Vagina (tissue), 2 donors: ENCODE measurements at places on chromosomes 6 and 20.
A peak's percentile ranks its signal among the peaks of the same experiment; 100 is the strongest.

GRCh38 chr20:50504231-50504823, 5.9 kb upstream of the PTPN1 start:
- no peak for DNase-seq

- DNase-seq, result no peak
Measured at GRCh38 chr6:317060-317447, 24.8 kb downstream of the DUSP22 start.

DNA sequence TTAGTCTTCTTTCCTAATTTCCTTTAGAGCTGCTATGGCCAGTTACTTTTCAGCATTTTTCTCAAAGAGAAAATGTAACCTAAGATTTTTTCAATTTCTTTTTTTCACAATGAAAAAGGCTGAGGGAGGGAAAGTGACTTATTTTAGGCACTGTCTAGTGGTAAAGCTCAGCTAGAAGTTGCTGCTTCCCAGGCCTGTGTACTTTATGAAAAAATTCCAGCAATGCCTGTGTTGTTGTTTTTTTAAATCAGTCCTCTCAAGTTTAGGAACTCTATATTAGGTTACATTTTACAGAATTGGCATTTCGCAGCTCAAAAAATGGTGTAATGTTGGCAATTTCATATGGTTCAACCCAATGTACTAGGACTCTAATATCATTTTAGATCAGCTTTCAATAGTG, 269.6 kb downstream of the ARID1B start:
- no peak for DNase-seq

- DNase-seq, result no peak
Measured at GRCh38 chr6:38676236-38676973, 26.5 kb downstream of the GLO1 start.

- no peak for DNase-seq
Measured at GRCh38 chr20:25567286-25567685, 18.0 kb downstream of the NINL start.

DNA sequence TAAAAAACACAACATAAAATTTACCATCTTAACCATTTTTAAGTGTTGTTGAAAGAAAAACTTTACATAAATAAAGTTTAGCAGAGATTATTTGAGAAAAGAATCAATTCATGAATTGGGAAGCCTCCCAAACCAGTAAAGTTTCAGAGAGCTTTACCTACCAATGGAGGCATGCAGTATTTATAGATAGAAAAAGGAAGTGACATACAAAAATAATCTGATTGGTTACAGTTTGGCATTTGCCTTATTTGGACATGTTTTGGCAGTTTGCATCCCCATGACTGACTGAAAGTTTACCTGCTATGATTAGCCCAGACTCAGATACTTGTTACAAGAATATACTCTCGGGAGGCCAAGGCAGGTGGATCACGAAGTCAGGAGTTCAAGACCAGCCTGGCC, 3.7 kb upstream of the CMTR1 start:
- no peak for DNase-seq

DNA sequence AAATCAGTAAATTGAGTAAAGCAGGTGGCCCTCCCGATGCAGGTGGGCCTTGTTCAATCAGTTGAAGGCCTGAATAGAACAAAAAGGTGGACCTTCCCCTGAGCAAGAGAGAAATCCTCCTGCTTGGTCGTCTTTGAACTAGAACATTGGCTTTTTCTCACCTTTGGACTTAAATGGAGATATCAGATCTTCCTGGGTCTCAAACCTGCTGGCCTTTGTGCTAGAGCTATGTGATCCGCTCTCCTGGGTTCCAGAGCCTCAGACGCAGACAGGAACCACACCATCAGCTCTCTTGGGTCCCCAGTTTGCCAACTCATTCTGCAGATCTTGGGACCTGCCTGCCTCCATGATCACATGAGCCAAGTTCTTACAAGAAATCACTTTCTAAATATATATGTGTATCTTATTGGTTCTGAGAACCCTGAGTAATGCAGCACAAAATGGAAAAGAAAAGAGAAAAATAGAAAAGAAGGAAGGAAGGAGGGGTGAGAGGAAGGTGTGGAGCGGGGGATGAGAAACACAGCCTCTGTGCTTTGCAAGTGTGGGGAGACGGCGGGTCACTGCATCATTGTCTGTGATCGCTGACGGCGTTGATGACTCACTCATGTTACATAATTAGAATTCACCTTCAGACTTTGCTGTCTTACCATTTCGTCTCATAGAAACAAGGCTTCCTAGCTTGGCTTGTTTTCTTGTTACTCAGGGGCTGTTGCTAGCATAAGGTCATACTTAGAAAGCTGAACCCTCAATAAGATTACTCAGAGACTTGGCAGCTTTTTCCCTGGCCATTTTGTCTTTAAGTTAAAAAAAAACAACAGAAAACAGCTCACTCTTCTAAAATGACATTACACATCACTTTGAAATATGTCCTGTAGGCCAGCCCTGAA, 85.7 kb upstream of the NEDD9 start:
- DNase-seq, result no peak

- no peak for DNase-seq
Measured at GRCh38 chr6:25482996-25483395, 169.0 kb upstream of the SCGN start.

DNA sequence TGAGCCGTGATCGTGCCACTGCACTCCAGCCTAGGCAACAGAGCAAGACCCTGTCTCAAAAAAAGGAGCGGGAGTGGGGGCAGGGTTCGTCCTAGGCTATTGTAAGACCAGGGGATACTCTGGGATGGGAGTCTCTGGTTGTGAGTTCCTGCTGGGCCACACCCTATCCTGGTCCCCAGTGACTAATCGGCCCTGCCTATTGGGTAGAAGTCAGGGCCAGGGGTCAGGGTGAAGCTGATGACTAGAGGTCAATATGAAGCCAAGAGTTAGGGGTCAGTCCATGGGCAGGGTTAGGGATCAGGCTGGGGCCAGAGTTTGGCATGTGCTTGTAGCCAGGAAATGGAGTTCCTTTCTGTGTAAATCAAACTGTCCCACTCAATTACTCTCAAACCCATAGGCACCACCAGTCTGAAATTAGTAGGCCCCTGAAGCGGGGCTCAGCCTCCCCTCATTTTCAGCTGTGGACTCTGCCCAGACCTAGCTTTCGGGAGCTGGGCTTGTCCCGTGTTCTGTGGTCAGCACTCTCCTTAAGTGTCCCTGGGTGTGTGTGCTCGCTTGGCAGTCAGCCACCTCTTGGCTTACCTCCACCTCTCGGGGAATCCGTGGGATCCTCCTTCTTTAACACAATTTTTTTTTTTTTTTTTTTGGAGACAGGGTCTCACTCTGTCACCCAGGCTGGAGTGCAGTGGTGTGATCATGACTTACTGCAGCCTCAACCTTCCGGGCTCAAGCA, 1.8 kb downstream of the HSPA12B start:
- no peak for DNase-seq

DNA sequence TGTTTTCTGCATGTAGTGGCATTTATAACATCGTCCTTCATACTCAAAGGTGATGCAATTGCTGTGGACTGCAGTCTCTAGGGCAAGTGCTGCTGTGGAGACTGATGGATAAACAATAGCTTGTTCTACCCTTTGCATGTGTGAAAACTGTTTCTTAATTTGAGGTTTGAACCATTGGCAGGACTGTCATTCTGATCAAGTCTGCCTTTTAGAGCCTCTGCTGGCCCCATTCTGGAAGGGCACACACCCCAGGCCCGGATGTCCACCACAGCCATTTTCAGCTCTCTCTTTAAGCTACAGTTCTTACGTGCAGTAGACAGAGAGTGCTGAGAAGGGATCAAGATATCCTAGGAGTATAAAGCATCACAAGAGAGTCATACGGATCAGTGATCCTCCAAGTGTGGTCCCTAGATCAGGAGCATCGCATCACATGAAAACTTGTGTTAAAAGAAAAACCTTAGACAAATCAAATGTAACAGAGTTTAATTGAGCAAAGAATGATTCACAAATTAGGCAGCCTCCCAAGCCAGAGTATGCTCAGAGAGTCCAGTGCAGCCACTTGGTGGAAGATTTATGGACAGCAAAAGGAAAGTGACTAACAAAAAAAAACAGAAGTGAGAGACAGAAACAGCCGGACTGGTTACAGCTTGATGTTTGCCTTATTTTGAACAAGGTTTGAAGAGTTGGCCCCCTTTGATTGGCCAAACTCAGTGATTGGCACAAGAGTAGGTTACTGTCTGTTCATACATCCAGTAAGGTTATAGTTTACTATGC, 52.0 kb downstream of the FRK start:
- DNase-seq, result no peak

- no peak for DNase-seq
Measured at GRCh38 chr6:130965656-130966055, 97.4 kb downstream of the EPB41L2 start.

DNA sequence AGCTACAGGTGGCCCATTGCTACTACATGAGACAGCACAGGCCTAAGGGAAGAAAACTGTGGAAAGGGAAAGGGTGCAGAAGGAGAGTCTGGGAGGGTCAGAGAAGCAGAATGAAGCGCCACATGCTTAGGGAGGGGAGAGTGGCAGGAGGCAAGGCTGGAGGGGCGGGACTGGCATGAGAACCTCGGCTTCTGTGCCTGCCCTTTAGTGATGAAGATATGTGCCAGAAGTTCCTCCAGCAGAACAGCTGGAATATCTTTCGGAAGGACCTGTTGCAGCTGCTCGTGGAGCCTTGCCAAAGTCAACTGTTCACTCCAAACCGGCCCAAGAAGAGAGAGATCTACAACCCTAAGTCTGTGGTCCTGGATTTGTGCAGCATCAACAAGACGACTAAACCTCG, 61.8 kb downstream of the CNBD2 start:
- DNase-seq, result no peak

DNA sequence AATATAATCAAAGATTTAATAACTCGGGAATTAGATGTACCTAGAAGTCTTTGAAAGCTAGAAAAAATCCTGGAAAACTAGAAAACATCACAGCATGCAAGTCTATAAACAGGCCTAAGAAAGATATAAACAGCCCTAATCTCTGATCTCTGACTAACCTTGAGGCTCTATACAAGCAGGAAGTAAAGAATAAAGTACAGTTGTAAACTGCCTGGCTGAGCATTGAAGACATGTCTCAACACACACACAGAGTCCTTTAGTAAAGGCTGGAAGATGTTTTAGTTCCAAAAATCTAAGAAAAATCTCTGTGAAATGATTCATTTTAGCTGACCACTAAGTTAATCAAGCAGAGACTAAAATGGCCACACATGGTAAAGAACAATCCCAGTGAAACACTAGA, 774.5 kb downstream of the EYS start:
- DNase-seq, result no peak

DNA sequence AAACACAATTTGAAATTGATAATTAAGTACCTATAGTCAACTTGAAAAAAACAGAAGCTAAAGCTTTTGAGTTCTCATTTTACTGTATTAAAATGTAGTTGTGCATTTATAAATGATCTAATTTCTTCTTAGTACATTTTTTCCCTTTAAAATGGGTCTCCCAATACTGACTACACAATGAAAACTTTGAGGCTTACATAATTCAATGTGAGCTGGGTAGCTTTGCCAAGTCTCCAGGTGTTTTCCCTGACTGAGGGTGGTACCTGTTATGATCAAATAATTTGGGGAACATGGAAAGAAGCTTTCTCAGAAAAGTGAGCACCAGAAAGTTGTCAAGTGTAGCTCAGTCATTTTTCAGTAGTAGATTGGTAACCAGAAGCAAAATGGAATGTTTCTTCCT, 74.3 kb downstream of the ARMC2 start:
- DNase-seq, result no peak

DNA sequence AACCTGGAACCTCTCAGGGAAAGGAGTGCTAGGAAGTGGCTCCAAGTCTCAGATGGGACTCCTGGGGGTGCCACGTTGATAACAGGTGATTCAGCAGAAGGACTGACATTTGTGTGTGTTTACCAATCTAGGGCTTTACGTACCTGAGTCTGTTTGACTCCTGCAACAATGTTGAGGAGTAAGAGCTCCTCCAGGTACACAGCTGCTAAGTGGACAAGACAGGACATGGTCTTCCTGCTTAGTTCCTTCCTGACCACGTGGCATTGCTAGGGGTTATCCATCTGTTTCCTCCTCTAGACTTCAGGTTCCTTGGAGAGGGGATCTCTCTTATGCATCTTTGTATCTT, 164.5 kb upstream of the SLC24A3 start:
- DNase-seq, result no peak

DNA sequence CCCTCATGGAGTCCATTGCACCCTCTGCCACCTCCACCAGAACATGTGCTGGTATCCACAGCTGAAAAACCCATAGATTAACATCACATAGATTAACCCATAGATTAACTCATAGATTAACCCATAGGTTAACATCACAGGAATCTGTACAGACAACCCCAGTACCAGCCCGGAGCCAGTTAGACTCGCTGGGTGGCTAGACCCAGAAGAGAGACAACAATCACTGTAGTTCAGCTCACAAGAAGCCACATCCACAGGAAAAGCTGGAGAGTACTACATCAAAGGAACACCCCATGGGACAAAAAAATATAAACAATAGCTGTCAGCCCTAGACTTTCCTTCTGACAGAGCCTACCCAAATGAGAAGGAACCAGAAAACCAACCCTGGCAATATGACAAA, 25.1 kb downstream of the SERPINB9 start:
- no peak for DNase-seq

DNA sequence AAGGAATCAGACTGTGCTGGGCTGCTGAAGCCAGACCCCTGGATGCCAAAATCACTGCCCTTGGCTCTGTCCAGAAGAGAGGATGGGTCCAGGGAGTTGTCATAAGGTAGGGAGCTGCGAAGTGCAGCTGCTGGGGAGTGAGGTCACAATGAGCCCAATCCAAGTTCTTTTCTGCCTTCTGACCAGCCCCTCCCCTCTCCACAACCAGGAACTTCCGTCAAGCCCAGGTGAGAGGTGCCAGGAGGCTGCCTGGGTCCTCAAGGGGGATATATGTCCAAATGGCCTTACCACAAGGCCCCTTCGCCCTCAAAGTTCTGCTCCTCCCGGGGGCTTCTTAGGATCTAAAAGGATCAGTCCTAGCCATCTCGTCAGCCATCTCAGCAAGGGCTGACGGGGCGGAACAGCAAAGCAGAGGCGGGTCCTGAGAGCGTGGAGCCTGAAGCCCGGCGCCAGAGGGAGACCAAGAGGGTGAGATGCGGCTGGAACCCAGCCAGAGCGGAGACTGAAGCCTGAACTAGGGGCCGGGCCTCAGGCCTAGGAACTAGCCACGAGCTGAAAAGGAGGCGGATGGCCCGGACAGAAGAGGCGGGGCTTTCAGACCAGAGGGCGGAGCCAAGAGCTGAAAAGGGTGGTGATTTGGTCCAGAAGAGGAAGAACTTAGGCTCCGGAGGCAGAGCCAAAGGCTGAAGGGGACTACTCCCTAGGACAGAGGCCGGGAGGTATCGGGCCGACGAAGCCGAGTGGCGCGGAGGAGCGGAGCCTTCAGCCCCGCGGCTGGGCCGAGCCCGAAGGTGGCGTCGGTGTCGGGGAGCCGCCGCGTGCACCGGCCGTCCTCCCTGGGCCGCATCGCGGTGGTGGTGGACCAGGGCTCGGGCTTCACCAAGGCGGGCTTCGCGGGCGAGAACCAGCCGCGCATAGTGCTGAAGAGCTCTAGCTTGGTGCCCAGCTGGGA, at the start of gene ACTL10:
TSS of gene ACTL10 (plus strand) at position 651 of the 952 bp plus-strand sequence. CDS start 555 bp downstream, outside the sequence.
- DNase-seq, result peak; percentile 98

GRCh38 chr6:154414021-154414813, 57.6 kb upstream of the IPCEF1 start:
- no peak for DNase-seq
